ENCODE measurements at places on chromosomes 16 and 17.
A peak's percentile ranks its signal among the peaks of the same experiment; 100 is the strongest.

- DNase-seq, result peak; percentile 78
These were observed 500 bp downstream of the COX6A2 start for GRCh38 chr16:31427441-31428278.

GRCh38 chr17:43092901-43093300, 32.3 kb downstream of the BRCA1 start:
- DNase-seq, result no peak

- peak; percentile 43 for DNase-seq
These were observed 14.0 kb downstream of the CCR7 start for GRCh38 chr17:40551091-40551878.

DNA sequence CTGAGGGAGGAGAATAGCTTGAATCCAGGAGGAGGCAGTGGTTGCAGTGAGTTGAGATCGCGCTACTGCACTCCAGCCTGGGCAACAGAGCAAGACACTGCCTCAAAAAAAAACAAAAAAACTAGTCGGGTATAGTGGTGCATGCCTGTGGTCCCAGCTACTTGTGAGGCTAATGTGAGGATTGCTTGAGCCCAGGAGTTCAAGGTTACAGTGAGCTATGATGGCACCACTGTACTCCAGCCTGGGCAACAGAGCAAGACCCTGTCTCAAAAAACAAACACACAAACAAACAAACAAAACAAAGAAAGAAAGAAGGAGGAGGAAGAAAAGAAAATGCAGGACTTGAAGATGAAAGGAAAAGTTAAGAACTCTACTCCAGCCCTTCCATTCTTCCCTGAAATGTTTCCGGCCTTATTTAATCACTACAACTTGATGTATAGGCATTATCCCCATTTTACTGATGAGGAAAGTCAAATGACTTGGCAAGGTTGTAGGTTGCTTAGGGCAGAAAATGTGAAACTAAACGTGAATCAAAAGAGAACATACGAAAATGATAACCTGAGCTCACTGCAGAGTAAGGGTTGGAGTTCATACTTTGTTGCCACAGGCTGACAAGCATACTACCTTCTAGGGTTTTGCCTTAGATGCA, 30.0 kb downstream of the PSME3IP1 start:
- no peak for DNase-seq

DNA sequence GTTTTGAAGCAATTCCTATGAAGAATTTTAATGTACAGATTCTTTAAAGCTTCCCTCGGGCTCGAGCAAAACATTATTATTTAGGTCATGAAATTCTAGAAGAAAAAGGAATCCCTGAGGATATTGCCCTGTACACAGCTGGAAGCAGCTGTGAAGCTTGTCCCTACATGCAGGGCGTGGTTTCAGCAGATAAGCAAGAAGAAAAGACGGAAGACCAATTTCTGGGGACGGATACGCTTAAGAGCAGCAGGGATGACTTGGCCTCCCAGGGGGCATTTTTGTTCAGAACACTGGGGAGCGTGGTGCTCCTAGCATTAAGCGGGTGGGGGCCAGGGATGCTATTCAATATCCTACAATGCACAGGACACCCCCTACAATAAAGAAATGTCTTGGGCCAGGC, 34.3 kb downstream of the LITAF start:
- DNase-seq, result no peak

DNA sequence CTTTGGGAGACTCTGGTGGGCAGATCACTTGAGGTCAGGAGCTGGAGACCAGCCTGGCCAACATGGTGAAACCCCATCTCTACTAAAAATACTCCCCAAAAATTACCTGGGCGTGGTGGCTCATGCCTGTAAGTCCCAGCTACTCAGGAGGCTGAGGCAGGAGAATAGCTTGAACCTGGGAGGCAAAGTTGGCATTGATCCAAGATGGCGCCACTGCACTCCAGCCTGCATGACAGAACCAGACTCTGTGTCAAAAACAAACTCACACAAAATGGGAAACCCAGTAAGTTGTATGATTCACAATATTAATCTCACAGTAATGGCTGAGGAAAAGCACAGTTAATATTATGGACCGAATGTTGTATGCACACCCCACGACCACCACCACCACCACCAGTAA, 24.3 kb downstream of the WSB1 start:
- DNase-seq, result no peak

- DNase-seq, result no peak
These were observed 10.8 kb upstream of the B4GALNT2 start for GRCh38 chr17:49121696-49122292.

Data from stimulated activated CD8-positive, alpha-beta memory T cell treated with anti-CD3 and anti-CD28 coated beads, Interleukin-4, amount 100 ng/mL, for 48 hours (primary cell).